ENCODE measurements at places on chromosomes 11 and 22.

GRCh38 chr22:48631288-48631863 lies 1196.3 kb downstream of the BRD1 start:
- no peak for DNase-seq

- DNase-seq, result no peak
Measured at GRCh38 chr22:19815093-19815822, 39.4 kb downstream of the GNB1L start.

DNA sequence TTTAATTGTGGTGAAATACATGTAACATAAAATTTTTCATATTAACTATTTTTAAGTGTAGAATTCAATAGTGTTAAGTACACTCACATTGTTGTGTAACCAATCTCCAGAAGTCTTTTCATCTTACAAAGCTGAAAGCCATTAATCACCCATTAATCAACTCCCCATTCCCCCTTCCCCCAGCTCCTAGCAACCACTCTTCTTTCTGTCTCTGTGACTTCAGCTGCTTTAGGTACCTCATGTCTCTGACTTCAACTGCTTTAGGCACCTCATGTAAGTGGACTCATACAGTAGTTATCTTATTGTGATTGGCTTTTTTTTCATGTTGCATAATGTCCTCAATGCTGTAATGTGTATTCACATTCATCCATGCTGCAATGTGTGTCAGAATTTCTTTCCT lies 150.8 kb upstream of the NTM start:
- no peak for DNase-seq

DNA sequence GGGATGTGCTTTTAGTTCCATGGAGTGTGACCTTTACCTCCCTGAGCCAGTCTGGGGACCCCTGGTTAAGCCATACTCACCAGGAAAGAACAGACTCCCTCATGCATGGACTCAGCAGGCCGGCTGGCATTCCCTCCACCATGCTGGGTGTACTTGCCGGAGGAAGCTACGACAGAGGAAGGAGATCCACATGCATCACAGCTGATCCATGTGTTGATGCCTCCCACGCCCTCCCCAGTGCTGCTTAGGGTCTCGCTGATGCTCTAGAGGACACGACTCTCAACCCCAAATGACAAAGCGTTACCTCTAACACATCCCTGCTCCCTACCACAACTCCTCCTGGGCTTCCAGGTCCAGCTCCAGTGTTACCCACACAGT lies 39.8 kb downstream of the GAB4 start:
- no peak for DNase-seq

DNA sequence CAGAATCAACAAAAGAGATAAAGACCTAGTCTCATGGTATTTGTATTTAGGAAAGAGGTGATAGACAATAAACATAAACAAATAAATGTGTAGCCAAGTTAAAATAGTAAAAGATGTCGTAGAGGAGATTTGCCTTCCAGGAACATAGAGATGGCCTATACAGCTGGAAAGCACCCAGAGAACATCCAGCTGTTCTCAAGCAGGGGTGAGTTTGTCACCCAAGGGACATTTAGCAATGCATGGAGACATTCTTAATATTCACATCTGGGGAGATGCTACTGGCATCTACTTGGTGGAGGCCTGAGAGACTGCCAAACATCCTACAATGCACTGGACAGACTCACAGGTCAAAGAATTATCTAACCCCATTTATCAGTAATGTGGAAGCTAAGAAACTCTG lies 88.3 kb downstream of the C11orf87 start:
- no peak for DNase-seq

DNA sequence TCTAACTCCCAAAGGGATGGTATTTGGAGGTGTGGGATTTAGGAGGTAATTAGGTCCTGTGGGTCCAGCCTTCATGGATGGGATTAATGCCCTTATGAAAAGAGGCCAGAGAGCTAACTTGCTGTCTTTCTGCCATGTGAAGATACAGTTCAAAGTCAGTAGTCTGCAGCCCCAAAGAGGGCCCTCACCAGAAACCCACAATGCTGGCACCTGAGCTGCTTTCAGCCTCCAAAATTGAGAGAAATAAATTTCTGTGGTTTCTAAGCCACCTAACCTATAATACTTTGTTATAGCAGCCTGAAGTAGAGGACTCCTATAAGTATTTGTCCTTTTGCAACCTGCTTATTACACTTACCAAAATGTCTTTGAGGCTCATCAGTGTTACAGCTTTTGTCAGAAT lies 16.2 kb downstream of the ATM start:
- no peak for DNase-seq

GRCh38 chr11:35334385-35335090 lies 84.8 kb downstream of the SLC1A2 start:
- DNase-seq, result no peak

DNA sequence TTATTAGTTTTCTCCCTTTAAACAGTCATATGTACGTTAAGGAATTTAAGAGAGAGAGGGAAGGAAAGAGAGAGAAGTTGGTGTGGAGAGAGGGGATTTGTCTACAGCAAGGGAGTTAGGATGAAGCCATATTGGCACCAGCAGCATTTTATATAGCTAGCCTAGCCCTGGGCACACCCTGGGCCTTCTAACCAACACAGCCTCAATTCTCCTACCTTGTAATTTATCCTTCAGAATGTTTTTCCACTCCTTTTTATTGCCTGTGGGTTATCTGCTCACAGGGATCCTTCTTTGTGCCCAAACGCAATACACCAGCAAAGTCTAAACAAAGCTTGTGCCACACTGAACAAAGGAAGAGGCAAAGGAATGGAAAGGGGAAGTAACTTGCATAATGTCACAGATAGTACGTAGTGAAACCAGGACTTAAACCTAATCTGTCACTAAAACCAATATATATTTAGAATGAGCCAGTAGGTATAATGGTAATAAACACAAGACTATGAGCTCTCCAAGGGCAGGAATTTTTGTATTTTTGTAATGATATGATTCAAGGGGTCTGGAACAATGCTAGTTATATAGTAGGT lies 613.8 kb upstream of the TENM4 start:
- DNase-seq, result no peak

DNA sequence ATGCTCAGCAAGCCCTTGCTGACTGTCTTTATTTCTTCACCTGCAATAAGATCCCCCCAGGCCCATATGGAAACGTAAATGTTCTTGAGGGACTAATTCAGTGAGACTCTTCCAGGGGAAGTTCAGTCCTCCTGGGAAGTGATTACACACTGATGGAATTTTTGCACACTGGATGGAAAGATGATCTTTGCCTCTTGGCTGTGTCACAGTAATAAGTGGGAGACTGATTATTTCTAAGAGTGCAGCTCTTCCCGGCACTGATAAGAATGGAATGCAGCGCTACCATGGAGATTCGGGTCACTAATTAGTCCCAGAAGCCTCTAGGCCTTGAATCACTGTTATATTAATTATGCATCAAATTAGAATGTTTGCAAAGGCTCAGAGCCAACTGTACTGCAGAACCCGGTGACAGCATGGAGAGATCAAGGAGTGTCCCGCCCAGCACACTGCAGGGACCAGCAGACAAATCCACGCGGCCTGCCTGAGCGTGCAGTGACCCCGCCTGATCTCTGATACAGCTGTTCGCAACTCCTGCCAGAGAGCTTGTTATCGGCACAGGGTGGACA lies 178.3 kb downstream of the SNX19 start:
- no peak for DNase-seq

DNA sequence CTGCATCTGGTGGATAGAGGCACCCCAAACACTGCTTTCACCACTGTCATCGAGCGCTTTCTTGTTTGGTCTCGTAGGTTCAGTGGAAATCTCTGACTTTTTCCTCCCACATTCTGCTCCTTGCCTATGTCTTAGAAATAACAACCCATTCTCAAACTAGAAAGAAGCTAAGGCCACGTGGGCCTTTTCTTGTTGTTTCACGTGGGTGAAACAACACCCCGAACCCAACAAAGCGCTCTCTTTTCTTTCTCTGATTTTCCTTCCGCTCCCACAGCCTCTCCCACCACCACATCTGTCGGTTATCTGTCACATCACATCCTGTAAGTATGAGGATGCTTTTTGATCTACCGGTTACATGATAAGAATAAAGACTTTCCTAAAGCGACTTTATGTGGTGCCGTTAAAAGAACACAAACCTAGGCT lies 77.1 kb downstream of the LINC01488 start:
- DNase-seq, result no peak

DNA sequence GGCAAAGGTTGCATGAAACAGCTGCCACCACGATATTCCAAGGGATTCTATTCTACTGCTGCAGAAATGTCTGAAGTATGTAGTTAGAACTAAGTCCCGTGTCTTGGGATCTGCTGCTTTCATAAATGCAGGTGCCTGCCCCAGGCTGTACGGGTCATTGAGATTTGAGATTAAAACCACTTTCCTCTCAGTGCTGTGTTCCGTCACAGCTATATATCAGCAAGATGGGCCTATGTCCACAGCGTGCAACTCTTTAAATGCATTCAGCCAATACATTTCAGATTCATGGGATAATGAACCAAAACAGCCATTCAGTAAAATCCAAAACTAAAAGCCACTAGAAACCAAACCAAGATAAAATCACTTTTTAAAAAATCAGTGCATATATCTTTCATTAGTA lies 107.3 kb upstream of the LUZP2 start:
- DNase-seq, result no peak

DNA sequence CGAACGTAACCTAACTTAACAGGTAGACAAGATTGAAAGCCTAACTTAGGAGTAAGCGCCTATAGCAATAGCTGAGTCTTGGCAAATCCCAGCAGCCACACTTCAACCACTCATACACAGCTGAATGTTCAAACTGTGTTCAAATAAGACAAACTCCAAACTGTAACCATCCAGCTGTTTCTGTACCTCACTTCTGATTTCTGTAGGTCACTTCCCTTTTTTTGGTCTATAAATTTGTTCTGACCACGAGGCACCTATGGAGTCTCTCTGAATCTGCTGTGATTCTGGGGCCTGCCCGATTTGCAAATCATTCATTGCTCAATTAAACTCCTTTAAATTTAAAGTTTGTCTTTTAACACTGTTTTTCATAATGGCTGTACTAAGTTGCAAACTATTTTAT lies 8.2 kb upstream of the TENM4 start:
- DNase-seq, result no peak

- DNase-seq, result no peak
Measured at GRCh38 chr11:11461473-11461872, 108.4 kb upstream of the CSNK2A3 start.

DNA sequence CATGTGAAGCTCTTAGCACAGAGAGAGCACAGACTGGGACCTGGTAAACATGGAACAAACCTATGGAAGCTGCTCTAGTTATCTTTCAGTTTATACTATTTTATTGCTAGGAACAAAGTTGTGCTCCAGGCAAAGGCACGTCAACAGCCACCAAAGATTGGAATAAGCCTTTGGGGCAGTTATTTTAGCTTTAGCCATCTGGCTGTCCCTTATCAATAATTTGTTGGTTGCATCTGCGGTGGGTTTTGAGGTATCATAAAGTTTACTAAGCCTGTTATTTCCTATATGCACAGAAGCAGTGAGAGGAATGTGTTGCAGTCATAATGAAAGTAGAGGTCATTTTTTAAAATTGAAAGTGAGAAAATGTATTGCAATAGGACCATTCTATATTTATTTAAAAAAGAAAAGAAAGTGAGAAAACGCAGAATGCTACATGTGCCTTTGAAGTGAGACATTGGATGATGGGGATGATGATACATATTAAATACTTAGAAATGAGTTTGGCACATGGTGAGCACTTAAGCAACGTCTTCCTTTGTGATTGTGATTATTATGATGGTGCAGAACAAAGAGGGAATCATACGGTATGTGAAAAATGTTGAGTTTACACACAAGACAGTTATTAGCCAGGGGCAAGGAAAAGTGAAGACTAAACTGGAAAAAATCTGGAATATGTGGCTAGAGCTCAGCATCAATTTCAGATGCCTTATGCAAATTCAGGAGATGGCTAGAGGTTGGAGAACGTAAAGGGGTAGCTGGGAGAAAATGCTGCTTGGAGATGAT lies 58.3 kb downstream of the PRR5L start:
- no peak for DNase-seq

Data from activated gamma-delta T cell (primary cell).